ENCODE measurements at places on chromosomes 7 and 10. TPM values are rescaled to one million over a fixed set of nuclear protein-coding genes. Genes with fewer than 3 reads are reported as not detected.
A peak's percentile ranks its signal among the peaks of the same experiment; 100 is the strongest.

GRCh38 chr7:97819161-97819560 is 53.0 kb downstream of the ASNS start:
- DNase-seq, result peak; percentile 61

GRCh38 chr7:135782801-135783200 is 34.2 kb upstream of the FAM180A start:
- DNase-seq, result no peak

GRCh38 chr10:80684259-80684658 is 146.6 kb downstream of the SH2D4B start:
- DNase-seq, result peak; percentile 45

DNA sequence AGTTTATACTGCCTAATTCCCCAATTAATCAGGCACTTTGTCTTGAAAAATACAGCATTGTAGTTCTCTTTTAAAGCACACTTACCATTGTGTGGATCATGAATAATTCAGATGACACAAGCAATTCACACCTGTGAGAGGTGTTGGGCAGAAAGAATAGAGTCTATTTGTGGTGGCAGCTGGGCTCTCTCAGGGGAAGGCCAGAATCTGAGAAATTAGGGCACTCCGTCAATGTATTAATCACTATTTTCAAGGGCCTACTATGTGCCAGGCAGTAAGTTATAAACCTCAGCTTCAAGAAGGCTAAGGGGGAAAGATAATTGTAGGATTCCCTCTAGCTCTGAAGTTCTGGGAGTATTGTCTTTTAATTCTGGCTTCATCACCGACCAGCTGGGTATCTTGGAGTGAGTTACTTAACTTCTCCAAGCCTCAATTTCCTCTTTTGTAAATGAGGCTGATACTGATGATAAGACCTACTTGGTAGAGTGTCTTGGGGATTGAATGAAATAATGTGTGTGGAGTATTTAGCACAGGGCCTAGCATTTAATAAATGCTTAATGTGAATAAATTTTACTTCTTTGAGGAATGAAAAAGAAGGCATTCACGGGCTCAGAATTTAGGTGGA is 2.5 kb downstream of the CHN2 start:
- no peak for DNase-seq

- no peak for DNase-seq
These were observed 134.1 kb downstream of the ADCY1 start for GRCh38 chr7:45708046-45708950.

- DNase-seq, result no peak
These were observed 221.3 kb downstream of the POU6F2 start for GRCh38 chr7:39199006-39199405.

- no peak for DNase-seq
These were observed 165.1 kb downstream of the HGF start for GRCh38 chr7:81604808-81605174.

DNA sequence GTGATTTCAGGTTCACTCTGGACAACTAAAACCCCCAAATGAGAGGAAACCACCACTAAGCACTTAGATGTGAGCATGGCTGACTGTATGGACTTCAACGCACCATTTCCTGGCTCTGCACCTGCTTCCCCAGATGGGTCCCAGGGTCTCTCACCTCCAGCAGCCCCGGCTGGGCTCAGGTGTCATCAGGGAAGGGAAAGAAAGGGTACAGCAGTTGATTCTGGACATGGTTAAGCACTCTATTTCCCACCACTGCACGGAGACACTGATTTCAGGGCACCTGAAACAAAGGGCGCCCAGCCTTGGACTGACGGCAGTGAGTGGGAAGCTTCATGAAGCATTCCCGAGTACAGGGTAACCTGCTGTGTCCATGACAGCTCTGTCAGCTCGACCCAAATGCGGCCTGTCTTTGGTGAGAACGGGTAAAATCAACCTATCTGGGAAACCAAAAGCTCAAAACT is 19.0 kb downstream of the FAM53B start:
- no peak for DNase-seq

GRCh38 chr7:17640730-17641377 is 299.4 kb downstream of the SNX13 start:
- DNase-seq, result peak; percentile 41

GRCh38 chr10:129705676-129706075 is 238.6 kb downstream of the MGMT start:
- DNase-seq, result no peak

GRCh38 chr7:42947521-42947920 is 15.3 kb downstream of the MRPL32 start:
- DNase-seq, result no peak

GRCh38 chr7:108002726-108003598 is at the start of gene LAMB1:
Gene LAMB1, minus strand, starts transcription at chr7:108003161. Its CDS starts 276 bp downstream, at chr7:108002885.
- peak; percentile 58 for DNase-seq

DNA sequence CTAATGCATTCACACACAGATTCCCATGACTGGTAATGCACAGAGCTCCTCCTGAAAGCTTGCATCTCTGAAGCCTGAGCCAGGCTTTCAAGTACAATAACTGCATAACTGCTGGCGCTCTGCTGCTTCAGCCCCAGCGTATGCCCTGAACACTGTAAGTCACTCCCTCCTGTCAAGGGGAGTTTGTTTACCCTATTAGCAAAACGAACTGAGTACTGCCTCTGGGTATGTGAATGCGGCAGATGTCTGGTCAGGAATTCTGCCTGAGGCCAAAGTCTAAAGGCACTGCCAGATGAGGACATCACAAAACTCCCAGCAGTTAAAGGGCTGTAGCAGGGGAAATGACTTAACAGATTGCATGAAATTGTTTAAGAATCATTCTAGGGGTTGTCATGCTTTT is 97.7 kb downstream of the NRCAM start:
- peak; percentile 62 for DNase-seq

DNA sequence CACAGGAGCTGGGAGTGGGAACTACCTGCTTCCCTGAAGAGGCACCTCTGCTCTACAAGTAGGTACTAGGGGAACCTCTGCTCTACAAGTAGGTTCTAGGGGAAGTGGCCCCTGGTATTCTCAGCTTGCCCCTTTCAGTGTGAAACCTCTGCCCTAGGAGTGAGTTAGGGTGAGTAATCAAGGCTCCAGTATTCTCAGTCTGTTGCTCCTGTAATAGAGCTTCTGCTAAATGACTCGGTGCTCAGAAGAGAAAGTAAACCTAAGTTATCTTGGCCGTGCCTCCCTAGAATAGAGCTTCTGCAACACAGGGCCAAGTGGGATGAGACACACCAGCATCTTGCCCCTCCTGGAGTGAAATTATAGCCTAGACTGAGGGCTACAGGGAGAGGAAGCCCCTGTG is 13.4 kb upstream of the RASSF4 start:
- peak; percentile 39 for DNase-seq

DNA sequence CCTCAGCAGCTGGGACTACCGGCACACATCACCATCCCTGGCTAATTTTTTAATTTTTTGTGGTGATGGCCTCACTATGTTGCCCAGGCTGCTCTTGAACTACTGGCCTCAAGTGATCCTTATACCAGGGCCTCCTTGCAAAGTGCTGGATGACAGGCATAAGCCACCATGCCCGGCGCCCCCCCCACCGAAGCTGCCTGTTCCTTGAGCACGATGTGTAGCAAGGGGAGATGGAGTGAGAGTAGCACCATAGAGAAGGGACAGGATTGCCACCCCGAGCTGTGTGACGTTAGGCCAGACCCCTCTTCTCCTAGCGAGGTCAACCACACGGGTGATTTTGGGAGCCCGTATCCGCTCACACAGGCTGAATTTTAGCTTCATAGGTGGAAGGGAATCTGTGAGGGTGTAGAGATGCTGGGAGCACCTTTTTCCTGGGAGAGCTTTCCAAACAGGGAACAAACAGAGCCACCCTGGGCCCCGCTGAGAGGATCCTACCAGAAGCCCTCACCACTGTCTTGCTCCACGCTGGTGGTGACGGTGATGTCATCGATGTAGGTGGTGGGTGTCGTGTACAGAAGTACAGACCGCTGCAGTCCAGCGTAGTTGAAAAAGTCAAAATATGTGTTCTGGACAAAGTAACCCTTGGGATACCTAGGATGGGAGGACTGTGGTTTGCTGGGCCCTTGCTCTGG is 3.0 kb downstream of the GUSB start:
- DNase-seq, result no peak

- DNase-seq, result no peak
These were observed at the start of gene ZNF716 for GRCh38 chr7:57449904-57450303. Gene ZNF716, plus strand, starts transcription at chr7:57450177. Its CDS starts 112 bp downstream, at chr7:57450289.

DNA sequence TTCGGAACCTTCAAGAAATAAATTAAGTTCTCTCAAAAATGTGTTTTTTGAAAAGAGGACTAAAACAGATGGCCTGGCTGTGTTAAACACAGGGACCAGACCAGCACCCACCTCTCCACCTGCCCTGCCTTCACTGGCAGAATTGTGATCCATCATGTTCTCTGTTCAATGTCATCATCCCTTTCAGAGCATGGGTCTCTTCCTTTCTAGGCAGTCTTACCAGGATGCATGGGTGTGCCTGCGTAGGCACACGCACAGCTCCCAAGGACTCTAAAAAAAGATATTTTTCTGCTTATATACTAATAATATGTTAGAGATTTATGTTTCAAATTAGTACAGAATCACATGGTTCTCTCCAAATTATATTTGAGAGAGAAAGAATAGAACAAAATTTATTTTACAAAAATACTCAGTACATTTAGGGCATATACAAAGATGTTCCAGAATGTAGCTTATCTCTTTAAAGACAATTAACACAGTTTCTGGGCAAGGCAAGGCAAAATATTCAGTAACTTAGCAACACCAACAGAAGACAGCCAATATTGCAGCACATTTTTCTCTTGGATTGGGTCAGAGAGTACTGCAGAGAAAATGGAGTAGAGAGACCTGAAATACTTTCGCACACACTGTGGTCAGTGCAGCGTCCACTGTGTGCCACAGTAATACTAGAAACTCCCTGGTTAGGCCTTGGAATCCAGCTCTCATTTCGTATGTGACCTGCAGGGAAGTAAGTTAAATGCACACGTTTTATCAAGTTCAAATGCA is 52.8 kb downstream of the EGFR start:
- no peak for DNase-seq

DNA sequence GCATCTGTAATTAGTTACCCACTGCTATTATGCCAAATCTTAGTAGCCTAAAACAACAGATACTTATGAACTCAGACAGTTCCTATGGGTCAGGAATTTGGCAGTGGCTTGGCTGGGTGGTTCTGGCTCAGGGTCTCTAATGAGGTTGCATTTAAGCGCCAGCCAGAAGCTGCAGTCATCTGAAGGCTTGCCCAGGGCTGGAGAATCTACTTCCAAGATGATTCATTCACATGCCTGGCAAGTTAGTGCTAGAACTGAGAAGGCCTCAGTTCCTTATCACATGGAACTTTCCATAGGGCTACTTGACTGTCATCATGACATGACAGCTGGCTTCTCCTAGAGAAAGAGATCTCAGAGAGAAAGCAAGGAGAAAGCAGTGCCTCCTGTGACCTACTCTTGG is 121.3 kb downstream of the AVL9 start:
- no peak for DNase-seq

DNA sequence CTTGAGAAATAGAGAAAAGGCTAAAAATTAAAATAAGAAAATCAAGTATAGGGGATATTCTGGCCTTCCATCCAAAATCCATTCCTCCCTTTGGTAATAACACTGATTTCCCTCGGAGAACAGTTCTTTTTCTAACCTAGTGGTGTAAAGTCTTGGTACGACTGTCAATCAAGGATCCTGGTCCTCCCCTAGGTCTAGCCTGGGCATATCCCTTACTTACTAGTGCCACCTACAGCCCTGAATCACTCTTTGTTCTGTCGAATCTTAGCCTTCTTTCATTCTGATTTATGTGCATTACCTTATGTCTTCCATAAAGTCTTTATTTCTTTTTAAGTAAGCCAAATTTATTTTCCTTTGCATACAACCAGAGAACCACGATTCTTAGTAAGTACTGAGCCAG is 298.7 kb upstream of the LRRTM3 start:
- peak; percentile 17 for DNase-seq

DNA sequence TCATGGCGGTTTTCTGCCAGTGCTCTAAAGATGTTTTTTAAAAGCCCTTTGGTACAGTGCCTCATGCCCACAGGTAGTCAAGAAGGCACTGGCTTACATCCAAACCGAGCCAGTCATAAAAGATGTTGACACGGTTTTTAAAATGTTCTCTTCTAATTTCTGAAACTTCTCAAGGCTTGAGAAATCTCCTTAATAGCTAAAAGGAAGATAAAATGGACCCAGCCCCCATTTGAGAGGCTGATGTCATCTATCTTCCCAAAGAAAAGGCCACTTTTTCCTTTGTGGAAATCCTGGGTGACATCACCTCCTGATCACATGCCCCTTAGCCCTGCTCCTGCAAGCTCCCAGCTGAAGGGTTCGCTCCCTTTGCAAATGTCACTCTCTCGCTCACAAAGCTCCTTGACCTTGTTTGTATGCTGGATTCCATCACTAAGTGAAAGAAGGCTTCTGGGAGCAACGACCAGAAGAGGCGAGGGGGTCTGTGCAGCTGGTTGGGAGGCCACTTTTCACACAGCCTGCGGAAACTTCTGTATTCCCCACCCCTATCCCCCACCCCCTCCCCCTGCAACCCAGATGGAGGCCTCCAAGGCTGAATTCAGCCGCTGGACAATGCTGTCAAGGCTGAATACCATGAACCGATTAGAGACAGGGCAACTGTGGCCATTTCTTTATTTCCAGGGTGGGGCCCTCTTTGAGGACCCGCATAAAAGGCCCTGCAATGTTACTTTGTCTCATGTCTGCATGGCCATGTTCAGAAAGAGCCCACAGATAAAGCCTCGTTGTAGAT is 122.8 kb downstream of the CUBN start:
- DNase-seq, result peak; percentile 37

DNA sequence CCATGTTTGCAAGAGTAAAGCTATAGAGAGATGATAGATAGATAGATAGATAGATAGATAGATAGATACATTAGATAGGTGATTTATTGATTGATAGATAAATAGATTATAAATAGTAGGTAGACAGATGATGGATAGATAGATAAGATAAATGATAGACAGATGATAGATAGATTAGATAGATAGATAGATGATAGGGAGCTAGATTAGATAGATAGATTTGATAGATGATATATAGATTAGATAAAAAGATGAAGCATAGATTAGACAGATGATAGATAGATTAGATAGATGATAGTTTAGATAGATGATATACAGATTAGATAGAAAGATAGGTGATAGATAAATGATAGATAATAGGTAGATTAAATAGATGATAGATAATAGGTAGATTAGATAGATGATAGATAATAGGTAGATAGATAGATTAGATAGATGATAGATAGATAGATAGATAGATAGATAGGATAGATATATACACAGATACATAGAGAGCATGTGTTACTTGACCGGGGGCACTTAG is 243.3 kb upstream of the FOXK1 start:
- DNase-seq, result no peak

Gene VSTM4
- 0.81 TPM for polyA plus RNA-seq

Gene ADRA2A
- polyA plus RNA-seq, result 11.6 TPM

Gene DUS4L
- 4.7 TPM for polyA plus RNA-seq

Gene RARRES2
- 39.0 TPM for polyA plus RNA-seq

Gene HELLS
- not detected for polyA plus RNA-seq

Gene IKZF1
- polyA plus RNA-seq, result 5.9 TPM

Gene BTBD16
- not detected for polyA plus RNA-seq

Gene MBL2
- polyA plus RNA-seq, result not detected

Gene HYAL4
- 0.01 TPM for polyA plus RNA-seq

Gene ODAD2
- 0.34 TPM for polyA plus RNA-seq

Data from small intestine (tissue), 16 donors.